ENCODE measurements at places on chromosomes 7 and 10. TPM values are rescaled to one million over a fixed set of nuclear protein-coding genes. Genes with fewer than 3 reads are reported as not detected.

The ACSL5 gene
- total RNA-seq, result 1.8 TPM

DNA sequence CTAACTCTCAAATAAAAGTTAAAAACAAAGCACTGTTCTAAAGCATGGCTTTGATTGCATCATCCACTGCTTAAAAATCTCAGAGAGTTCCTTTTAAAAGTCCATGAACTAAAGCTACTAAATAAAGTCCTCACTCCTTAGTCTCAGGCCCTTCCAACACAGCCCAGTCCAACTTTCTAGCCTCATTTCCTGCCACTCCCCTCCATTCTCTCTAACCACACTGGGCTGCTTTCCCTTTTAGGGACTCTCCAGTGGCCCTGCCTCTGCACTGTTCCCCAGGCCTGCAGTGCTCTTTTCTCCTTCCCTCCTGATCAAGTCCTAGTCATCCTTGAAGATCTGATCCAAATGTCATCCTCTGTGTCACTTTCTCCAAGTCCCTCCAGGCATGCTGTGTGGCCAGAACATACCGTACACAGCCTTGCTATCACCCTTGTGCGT is 56.9 kb upstream of the PPP1R3C start:
- no peaks in the 10 kb centered on the region for H3K27me3 ChIP-seq
- peak overlapping the region; percentile 34 for H3K27ac ChIP-seq
- DNase-seq, result peak; percentile 76
- H3K4me1 ChIP-seq, result peaks cover 19% of the 10 kb centered on the region
- H3K36me3 ChIP-seq, result no peaks in the 10 kb centered on the region

The CALCR gene
- total RNA-seq, result not detected

- no peaks in the 10 kb centered on the region for H3K36me3 ChIP-seq
Observed at GRCh38 chr7:105690325-105690945, 109.1 kb upstream of the EFCAB10 start.

- no peaks in the 10 kb centered on the region for H3K27me3 ChIP-seq
- H3K36me3 ChIP-seq, result peaks cover 43% of the 10 kb centered on the region
- peaks cover 25% of the 10 kb centered on the region for H3K4me1 ChIP-seq
- DNase-seq, result peak; percentile 57
Observed at GRCh38 chr10:5450605-5451384, 38.4 kb downstream of the NET1 start.

DNA sequence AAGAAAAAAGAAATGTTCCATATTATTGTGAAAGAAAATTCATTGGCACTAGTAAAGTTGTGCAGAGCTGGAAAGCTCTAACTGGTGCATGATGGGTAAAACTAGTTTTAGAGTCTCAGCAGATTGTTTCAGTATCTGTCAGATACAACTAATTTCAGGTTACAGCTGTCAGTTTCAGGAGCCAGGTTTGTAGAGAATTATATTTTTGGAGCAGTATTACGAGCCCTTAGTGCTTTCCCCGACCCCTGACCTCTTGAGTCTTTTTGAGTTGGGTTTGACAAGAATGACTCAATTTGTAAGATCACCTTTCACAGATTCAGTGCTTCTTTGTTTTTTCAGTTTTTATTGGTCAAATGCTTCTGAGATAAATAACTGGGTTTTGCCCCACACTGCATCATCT is 366.4 kb upstream of the PLXDC2 start:
- no peak overlapping the region for H3K4me3 ChIP-seq
- H3K27ac ChIP-seq, result no peak overlapping the region
- no peaks in the 10 kb centered on the region for H3K4me1 ChIP-seq
- DNase-seq, result no peak
- H3K36me3 ChIP-seq, result no peaks in the 10 kb centered on the region

GRCh38 chr10:132186488-132187429 is at the start of gene DPYSL4:
TSS of gene DPYSL4 (plus strand) at chr10:132186948. CDS start at chr10:132187064, 116 bp downstream.
- DNase-seq, result peak; percentile 53

DNA sequence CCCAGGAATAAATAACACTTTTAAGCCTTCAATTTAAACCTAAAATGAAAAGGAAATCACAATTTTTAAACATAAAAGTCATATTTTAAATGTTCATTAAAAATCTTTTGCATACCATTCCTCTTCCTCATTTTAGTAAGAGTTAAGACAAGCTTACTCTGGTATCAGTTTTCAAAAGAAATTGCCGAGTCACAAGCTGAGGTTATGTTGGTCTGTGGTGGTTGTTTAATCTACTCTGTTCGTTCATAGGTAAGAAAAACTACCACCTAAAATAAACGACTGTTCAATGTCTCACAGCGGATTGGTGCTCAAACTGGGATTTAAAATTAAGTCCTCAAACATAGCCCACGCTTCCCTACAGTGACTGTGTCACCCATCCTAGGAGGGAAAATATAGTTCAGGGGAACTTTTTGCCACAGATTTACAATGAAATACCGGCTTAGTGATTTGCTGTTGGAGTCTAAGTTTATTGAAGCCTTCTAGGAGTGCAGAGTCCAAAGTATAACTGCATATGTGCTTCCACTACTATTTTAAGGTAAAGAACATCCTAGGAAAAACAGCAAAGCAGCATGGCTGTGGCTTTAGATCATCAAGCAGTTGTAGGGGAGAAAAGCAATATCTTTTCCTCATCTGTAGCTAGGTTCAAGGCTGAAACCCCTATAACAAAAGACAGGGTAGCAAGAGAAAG is 61.1 kb downstream of the GNAT3 start:
- H3K4me1 ChIP-seq, result peaks cover 8% of the 10 kb centered on the region
- H3K36me3 ChIP-seq, result no peaks in the 10 kb centered on the region
- no peak overlapping the region for H3K27ac ChIP-seq

The IFIT3 gene
- total RNA-seq, result 10.9 TPM

All from GM23248 (cell line).